ENCODE measurements at places on chromosomes 16 and 17. TPM values are rescaled to one million over a fixed set of nuclear protein-coding genes. Genes with fewer than 3 reads are reported as not detected.

The CCL8 gene
- not detected for total RNA-seq

The MMP25 gene
- 18.8 TPM for total RNA-seq

The WFIKKN1 gene
- 6.8 TPM for total RNA-seq

The FOXL1 gene
- 0.12 TPM for total RNA-seq

The CACNA1G gene
- total RNA-seq: 3.6 TPM

The MT1H gene
- 54.5 TPM for total RNA-seq

The DNAH17 gene
- total RNA-seq: 0.59 TPM

The XYLT1 gene
- 24.7 TPM for total RNA-seq

The C1QTNF8 gene
- not detected for total RNA-seq

The PARD6A gene
- 15.1 TPM for total RNA-seq

- no peak for DNase-seq
- peak overlapping the region; percentile 67 for H3K27ac ChIP-seq
- no peaks in the 10 kb centered on the region for H3K4me1 ChIP-seq
- 0 out of 2 replicates have a peak, but pooled peaks cover 3% of the 10 kb centered on the region for H3K36me3 ChIP-seq
These were observed 11.5 kb downstream of the TAC4 start for GRCh38 chr17:49836111-49837030.

- H3K4me1 ChIP-seq: peaks cover 29% of the 10 kb centered on the region
- no peaks in the 10 kb centered on the region for H3K36me3 ChIP-seq
- no peak overlapping the region for H3K27ac ChIP-seq
- no peak for DNase-seq
These were observed 9.9 kb downstream of the RARA start for GRCh38 chr17:40318830-40319391.

DNA sequence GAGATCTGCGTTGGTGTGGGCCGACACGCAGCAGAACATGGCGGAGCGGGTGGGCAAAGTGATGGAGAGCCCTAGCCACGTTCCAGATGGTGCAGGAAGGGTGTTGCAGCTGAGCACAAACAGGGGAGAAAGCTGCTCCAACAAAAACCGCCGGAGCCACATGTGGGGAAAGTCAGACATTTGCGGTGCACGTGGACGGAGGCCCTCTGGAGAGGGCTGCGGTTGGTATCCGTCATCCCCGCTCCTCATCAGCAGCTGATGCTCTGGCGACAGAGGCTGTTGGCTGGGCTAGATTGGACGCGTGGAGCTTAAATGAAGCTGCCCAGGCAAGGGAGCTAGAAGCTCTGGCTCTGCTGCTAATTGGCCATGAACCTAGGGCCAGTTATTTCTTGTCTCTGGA is 43.5 kb upstream of the ADCY9 start:
- DNase-seq: no peak
- H3K4me3 ChIP-seq: no peak overlapping the region

DNA sequence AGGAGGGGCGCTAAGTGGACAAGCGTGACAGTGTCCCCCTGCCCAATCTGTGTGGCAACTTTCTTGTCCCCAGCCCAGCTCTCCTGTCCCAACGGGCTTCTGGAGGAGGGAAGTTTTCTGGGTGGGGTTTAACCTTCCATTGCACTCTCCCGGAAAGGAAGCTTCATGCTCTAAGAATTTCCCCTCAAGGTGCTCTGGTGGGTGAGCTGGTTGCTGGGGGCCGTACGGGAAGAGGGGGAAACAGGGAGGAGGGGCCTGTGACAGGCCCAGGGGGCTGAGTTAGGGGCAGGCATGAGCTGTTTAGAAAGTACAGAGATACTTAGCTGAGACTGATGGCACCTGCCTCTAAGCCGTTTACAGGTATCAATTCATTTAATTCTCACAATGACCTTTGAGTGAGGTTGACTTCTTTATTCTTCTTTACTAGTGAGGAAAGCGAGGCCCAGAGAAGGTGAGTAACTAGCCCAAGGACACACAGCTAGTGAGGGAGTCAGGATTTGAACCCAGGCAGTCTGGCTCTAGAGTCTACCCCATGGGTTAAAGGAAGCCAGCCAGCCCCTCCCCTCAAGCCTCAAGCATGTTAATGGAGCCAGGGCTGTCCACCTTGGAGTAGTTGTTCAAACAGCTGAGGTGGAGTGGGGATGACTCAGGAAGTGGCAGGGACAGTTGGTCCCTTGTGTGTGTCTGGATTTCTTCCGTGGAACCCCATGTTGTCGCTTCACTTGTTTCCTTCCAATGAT is 18.9 kb downstream of the ADGRG1 start:
- no peaks in the 10 kb centered on the region for H3K36me3 ChIP-seq
- no peaks in the 10 kb centered on the region for H3K4me1 ChIP-seq
- H3K27ac ChIP-seq: no peak overlapping the region
- H3K27me3 ChIP-seq: no peaks in the 10 kb centered on the region
- DNase-seq: no peak
- no peak overlapping the region for H3K4me3 ChIP-seq

GRCh38 chr17:72176951-72177660 is 56.3 kb downstream of the SOX9 start:
- no peak overlapping the region for H3K4me3 ChIP-seq
- no peaks in the 10 kb centered on the region for H3K27me3 ChIP-seq
- peaks cover 19% of the 10 kb centered on the region for H3K4me1 ChIP-seq

GRCh38 chr16:81553080-81553813 is 108.6 kb downstream of the CMIP start:
- no peak for DNase-seq
- no peak overlapping the region for H3K27ac ChIP-seq
- H3K27me3 ChIP-seq: no peaks in the 10 kb centered on the region
- H3K36me3 ChIP-seq: no peaks in the 10 kb centered on the region
- H3K4me3 ChIP-seq: no peak overlapping the region

- H3K27me3 ChIP-seq: no peaks in the 10 kb centered on the region
- no peak overlapping the region for H3K4me3 ChIP-seq
- H3K36me3 ChIP-seq: no peaks in the 10 kb centered on the region
- no peak overlapping the region for H3K27ac ChIP-seq
These were observed 263.4 kb downstream of the MRTFB start for GRCh38 chr16:14334366-14335080.

- H3K36me3 ChIP-seq: no peaks in the 10 kb centered on the region
- H3K27me3 ChIP-seq: no peaks in the 10 kb centered on the region
- no peaks in the 10 kb centered on the region for H3K4me1 ChIP-seq
- no peak overlapping the region for H3K4me3 ChIP-seq
These were observed 14.4 kb downstream of the CANT1 start for GRCh38 chr17:78995022-78995760.

- no peaks in the 10 kb centered on the region for H3K4me1 ChIP-seq
- H3K27me3 ChIP-seq: no peaks in the 10 kb centered on the region
- DNase-seq: no peak
- H3K27ac ChIP-seq: no peak overlapping the region
- no peaks in the 10 kb centered on the region for H3K36me3 ChIP-seq
These were observed 1.8 kb upstream of the NUBP1 start for GRCh38 chr16:10741844-10742243.

DNA sequence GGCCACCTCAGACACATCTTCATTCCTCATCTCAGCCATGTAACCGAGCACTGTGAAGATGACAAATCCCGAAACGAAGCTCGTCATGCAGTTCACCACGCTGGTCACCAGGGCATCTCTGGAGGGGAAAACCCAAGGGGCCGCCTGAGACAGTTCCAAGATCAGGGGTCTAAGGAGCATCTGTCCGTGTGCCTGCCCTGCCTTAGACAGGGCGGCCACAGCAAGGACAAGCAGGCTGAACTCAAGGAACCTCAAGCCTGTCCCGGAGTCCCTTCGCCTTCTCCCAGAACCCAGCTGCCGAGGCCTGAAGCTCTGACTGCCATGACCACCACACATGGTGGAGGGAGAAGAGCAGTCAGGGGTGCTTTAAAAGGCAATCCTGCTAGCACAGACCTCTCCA is 22.7 kb downstream of the SLC6A4 start:
- no peaks in the 10 kb centered on the region for H3K36me3 ChIP-seq
- no peaks in the 10 kb centered on the region for H3K4me1 ChIP-seq
- no peak overlapping the region for H3K4me3 ChIP-seq
- H3K27me3 ChIP-seq: no peaks in the 10 kb centered on the region
- DNase-seq: peak; percentile 39

DNA sequence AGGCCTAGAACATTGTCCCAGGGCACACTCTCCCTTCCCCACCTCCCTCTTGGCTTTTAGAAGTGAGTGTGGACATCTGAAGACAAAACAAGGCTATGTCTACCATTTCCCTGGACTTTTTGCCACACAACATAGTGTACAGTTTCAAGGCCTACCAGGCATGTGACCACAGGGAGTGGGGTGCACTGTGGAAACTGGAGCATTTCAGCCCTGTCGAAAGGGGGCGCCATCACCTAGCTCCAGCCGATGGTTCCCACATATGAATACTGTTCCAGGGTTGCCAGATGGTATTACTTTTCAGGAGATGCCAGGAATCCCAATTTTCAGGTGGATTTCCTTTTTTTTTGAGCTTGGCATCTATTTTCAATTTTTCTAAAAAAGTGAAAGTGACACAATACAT is 140.7 kb downstream of the KATNIP start:
- H3K4me1 ChIP-seq: no peaks in the 10 kb centered on the region
- no peaks in the 10 kb centered on the region for H3K36me3 ChIP-seq
- H3K27me3 ChIP-seq: no peaks in the 10 kb centered on the region
- DNase-seq: peak; percentile 60
- H3K4me3 ChIP-seq: no peak overlapping the region

- DNase-seq: no peak
- no peak overlapping the region for H3K27ac ChIP-seq
- H3K4me3 ChIP-seq: no peak overlapping the region
- H3K36me3 ChIP-seq: no peaks in the 10 kb centered on the region
- H3K27me3 ChIP-seq: no peaks in the 10 kb centered on the region
- no peaks in the 10 kb centered on the region for H3K4me1 ChIP-seq
These were observed 11.8 kb upstream of the FOXK2 start for GRCh38 chr17:82507631-82508175.

DNA sequence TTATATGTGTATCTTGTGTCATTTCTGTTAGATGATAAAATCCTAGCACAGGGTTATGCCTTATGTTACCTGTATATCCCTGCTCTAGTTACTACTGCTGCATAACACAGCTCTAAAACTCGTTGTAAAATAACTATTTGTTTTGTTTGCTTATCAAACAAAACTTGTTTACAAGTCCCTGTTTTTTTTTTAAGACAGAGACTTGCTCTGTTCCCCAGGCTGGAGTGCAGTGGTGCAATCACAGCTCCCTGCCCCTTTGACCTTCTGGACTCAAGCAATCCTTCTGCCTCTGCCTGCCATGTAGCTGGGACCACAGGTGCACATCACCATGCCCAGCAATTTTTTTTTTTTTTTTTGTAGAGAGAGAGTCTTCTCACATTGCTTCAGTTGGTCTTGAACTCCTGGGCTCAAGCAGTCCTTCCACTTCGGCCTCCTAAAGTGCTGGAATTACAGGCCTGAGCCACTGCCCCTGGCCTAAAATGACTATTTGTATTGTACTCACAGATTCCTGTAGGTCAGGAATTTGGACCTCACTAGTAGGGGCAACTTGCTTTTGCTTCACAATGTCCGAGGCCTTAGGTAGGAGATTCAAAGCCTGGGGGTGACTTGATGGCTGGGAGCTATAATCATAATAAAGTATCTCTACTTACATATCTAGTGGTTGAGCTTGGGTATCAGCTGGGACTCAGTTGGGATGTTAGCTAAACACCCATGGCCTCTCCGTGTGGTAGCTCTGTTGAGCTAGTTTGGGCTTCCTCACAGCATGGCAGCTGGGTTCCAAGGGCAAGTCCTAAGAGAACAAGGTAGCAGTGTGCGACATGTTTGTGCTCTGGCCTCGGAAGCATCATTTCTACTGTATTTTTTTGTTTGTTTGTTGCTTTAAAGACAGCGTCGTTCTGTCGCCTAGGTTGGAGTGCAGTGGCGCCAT is 12.6 kb downstream of the DUSP14 start:
- H3K4me3 ChIP-seq: no peak overlapping the region
- H3K4me1 ChIP-seq: peaks cover 5% of the 10 kb centered on the region
- no peak overlapping the region for H3K27ac ChIP-seq
- no peaks in the 10 kb centered on the region for H3K36me3 ChIP-seq
- H3K27me3 ChIP-seq: no peaks in the 10 kb centered on the region

DNA sequence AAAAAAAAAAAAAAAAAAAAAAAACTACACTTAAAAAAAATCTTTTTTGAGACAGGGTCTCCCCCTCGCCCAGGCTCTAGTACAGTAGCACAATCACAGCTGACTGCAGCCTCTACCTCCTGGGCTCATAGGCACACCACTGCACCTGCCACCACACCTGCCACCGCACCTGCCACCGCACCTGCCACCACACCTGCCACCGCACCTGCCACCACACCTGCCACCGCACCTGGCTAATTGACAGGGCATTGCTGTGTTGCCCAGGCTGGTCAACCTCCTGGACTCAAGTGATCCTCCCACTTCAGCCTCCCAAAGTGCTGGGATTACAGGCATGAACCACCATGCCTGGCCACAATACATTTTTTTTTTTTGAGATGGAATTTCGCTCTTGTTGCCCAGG is 17.6 kb upstream of the WDR45B start:
- H3K27ac ChIP-seq: no peak overlapping the region
- H3K4me3 ChIP-seq: no peak overlapping the region

All from GM23338 (cell line).